Right ventricle myocardium superior (tissue), 1 donor: ENCODE measurements at places on chromosomes 7 and 10. TPM values are rescaled to one million over a fixed set of nuclear protein-coding genes. Genes with fewer than 3 reads are reported as not detected.
A peak's percentile ranks its signal among the peaks of the same experiment; 100 is the strongest.

Gene CCL26
- total RNA-seq: not detected

Gene HOXA7
- total RNA-seq: not detected

DNA sequence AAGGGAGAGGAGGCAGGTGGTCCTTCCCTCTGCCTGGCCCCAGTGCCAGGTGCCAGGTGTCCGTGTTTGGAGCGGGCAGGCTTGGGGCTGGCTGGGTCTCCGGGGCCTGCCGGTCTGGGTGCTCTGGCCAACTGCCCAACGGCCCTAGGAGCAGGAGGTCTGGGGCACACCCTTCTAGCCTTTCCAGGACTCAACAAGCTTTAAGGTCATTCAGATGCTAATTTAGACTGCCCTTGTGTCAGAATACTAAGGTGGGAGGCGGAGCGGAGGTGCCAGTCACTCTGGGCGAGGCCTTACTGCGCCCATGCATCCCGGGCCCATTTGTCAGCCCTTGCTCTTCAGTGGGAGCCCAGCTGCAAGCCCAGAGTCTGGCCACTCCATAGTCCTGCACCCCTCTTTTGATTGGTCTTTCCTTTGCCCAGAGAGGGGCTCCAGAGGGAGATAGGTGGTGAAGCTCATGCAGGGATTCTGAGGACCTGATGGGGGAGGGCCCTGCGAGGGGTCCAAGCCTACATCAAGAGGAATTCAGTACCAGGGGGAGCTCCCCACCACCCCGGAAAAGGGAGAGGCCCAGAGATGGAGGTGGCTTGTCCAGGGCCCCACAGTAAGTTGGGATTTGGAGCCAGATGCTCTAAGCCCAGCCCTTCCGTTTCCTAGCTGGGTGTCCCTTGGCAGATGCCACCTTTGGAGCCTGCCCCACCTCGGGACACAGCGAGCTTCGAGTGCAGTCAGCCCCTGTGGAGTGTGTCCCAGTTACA is 1.3 kb downstream of the PGAM2 start:
- no peak for DNase-seq

Gene BEND7
- 18.5 TPM for total RNA-seq

DNA sequence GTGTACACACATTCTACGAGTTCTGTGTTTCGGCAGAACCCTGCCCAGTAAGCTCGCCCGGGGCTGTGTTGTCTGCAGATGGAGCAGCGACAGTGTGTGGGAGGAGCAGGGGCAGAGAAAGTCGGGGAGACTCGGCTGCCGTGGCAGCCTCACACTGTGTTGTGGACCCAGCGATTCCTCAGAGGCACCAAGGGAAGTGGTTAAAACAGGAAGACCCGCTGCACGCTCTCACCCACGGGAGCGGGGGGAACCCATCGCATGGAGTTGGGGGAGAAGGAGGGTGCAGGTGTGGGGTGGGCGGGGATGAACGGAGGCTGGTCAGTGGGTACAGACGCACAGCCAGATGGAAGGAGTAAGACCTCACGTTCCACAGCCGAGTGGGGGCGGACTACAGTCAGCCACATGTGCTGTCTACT is 250.2 kb downstream of the ELFN1 start:
- peak; percentile 45 for DNase-seq

- DNase-seq: no peak
Measured at GRCh38 chr10:49611816-49612512, 1.9 kb downstream of the SLC18A3 start.

Gene CLCN1
- total RNA-seq: 0.08 TPM

DNA sequence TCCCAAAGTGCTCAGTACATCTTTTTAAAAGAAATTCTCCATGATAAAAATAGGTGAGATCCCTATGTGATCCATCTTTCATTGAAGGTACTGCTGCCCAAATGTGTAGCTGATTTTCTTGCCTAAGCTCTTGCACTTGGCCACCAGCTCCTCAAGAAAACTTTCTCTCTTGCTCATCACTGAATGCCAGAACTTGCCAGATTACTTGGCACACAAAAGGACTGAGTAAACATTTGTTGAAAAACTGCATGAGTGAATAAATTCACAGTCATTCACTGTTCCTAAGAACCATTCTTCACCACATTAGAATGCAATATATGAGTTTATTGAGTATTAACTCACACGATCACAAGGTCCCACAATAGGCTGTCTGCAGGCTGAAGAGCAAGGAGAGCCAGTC is 99.9 kb downstream of the TRIL start:
- no peak for DNase-seq

- DNase-seq: no peak
Measured at GRCh38 chr10:98915911-98916310, 319.7 kb downstream of the HPSE2 start.

Gene IFIT2
- 4.3 TPM for total RNA-seq

- DNase-seq: peak; percentile 44
Measured at GRCh38 chr7:3300221-3300650, 816 bp upstream of the SDK1 start.

- DNase-seq: no peak
Measured at GRCh38 chr7:40915071-40915470, 780.3 kb downstream of the SUGCT start.

DNA sequence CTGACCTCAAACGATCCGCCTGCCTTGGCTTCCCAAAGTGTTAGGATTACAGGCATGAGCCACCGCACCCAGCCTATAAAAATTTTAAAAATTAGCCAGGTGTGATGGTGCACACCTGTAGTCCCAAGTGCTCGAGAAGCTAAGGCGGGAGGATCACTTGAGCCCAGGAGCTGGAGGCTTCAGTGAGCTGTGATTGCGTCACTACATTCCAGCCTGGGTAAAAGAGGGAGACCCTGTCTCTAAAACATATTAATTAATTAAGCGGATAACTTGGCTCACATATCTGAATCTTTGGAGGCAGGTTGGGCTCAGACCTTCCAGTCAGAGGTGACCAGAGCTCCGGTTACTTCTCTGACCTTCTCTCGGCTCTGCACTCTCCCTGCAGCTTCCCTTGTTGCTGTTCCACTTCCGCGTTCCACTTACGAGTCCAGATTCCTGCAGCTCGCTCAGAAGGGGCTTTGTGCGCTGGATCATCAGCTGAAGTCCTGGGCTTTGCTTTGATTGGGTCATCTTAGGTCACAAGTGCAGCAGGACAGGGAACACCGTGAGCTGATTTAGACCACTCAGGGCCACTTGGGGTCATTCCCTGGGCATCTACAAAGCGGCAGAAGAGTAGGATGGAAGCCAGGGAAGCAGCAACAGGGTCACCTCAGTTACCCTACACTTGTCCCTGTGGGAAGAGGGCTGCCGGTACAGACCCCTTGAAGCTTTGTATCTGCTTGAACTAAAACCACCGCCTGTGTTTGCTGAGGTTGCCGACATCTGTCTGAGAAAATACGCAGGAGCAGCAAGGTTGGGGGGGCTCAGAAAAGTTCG is 2.0 kb upstream of the ARPC1B start:
- DNase-seq: no peak

Gene RSBN1L
- 9.3 TPM for total RNA-seq

GRCh38 chr10:69406816-69407580 is 9.7 kb downstream of the TACR2 start:
- no peak for DNase-seq

DNA sequence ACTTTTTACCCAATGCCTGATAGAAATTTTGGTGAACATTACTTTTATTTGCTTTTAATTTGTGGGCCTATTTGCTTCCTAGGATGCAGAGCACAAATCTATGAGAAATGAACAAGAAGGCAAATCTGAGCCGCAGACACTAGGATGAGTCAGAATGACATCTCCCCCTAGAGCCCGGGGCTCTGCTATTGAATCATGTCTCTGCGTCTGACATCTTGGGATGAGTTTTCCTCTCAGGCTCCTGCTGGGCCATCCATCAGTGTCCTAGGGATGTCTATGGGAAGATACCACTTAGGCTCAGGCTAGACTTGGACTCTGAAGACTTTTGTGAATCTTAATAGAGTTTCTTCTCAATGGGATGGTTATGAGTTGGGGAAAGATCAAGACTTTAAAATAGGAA is 157.3 kb upstream of the MTPN start:
- DNase-seq: no peak

GRCh38 chr10:70481831-70482530 is 3.4 kb downstream of the PALD1 start:
- peak; percentile 81 for DNase-seq

GRCh38 chr10:132136689-132137088 is 50.1 kb upstream of the DPYSL4 start:
- peak; percentile 38 for DNase-seq

DNA sequence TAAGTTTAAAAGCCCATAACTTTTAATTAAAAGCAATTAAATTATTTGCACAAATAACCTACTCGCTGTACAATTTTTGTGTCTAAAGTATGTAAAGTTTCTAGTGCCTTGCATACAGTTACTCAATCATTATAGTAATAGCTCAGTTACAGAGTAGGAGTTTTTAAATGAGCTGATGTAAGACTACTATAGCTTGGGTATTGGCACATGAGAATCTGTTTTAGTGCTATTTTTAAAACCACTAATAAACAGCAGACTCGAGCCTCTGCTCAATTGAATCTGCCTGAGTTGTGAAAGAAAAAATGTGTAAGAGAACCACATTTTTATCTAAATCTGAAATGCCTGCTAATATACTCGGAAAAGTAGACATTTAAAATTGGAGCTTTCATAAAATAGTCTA is 31.1 kb downstream of the CTNNA3 start:
- no peak for DNase-seq

Gene DGKI
- 1.4 TPM for total RNA-seq

GRCh38 chr10:4028027-4028471 is 243.0 kb upstream of the KLF6 start:
- DNase-seq: no peak

- no peak for DNase-seq
Measured at GRCh38 chr7:133201470-133201869, 51.4 kb upstream of the EXOC4 start.

Gene TMEM229A
- not detected for total RNA-seq

DNA sequence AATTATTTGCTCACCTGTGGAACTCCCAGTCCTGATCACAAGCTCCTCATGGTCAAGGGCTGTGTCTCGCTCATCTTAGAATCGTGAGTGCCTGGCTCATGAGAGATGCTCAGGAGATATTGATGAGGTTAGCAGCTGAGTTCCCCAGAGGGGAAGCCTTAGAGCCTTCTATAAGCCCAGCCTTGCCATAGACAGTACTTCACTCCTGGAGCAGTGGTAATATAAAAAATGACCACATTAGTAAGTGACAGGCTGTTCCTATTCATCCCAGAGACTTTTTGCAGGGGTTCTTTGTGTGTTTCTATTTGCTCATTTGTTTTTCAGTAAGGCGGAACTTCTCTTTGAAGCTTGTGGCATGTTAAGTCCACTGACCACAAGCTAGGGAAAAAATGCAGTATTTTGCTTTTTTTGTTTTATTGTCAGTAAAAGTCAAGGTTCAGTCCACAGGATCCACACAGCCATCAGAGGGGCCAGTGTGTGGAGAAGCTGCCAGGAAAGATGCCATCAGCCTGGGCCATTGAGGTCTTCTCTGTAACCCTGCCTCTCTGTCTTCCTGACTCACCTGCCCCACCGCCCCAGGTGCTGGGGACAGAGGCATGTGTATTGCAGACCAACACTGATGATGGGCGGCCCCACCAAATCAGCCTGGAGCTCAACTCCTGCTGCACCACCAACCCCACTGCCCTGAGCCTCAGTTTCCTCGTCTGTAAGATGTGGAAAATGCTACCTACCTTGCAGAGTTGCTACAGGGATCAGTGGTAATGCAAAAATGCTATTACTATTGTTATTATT is 36.4 kb upstream of the JCAD start:
- no peak for DNase-seq

Gene DPY19L1
- total RNA-seq: 31.6 TPM

- peak; percentile 50 for DNase-seq
Measured at GRCh38 chr10:35639728-35640401, 2.2 kb downstream of the FZD8 start.

DNA sequence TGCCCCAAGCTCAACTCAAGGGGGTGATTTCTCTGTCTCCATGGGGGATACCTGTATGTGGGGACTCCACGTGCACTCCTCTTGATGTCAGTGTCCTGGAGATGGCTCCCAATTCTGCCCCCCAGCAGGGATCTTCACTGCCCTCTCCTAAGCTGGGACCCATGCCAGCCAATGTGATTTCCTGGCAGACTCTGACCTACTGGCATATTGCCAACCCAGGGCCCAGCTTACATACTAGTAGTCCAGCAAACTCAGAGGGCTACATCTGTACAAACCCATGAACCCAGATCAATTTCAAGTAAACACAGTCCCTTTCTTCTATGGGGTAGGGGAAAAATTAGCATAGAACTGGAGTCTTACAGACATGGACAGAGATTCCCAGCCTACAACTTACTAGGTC is 26.2 kb upstream of the BMPR1A start:
- peak; percentile 78 for DNase-seq

Gene CNNM1
- total RNA-seq: 0.13 TPM
